ENCODE measurements at places on chromosomes 6 and 20.

DNA sequence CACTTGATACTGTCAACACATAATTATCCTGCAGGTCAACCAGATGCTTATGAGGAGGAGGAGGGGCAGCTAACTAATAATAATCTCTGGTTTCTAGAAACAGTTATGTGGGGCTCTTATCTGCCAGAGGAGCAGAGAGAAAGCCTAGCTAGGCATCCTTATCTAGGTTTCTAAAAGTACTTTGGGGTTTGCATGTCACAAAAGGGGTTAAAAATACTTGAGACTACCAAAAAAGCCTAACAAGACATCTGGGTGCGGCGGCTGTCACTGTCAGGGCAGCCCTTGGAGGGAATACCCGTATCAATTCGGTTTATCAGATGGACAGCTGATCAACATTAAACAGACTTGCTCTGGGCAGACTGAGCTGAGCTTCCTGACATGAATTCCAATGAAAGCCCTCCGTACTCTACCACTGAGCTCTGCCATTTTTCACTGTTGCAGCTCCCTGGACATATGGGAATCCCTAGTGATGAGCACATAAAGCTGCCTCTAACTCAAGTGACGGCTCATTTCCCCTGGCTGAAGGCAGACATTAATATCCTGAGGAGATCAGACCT lies 166.6 kb downstream of the PDSS2 start:
- no peak for DNase-seq

DNA sequence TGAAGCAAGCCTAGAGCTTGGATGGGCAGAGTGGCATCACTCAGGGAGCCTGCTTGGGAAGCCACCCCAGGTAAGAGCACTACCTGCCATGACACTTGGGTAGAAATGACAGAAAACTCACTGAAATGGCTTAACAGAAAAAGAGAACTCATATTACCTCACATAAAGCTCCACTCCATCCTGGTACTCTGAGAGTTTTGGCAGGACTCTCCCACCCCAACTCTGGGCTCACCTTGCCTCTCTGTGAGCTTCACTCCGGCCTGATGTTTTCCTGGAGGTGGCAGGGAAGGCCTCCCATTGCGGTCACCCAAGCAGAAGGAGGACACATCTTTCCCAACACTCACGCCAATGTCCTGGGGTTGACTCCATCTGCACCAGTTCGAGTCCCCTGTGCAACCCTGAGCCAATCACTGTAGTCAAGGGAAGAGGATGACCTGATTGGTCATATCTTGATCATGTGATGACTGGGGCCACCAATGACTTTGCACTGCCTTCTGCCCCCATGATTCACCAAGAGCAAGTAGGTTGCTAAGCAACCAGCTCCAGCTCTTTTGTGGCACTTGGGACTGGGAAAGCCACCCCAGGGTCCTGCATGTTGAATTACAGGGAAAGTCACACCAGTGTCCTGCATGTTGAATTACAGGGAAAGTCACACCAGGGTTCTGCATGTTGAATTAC lies 446.1 kb upstream of the SULF2 start:
- DNase-seq: no peak

DNA sequence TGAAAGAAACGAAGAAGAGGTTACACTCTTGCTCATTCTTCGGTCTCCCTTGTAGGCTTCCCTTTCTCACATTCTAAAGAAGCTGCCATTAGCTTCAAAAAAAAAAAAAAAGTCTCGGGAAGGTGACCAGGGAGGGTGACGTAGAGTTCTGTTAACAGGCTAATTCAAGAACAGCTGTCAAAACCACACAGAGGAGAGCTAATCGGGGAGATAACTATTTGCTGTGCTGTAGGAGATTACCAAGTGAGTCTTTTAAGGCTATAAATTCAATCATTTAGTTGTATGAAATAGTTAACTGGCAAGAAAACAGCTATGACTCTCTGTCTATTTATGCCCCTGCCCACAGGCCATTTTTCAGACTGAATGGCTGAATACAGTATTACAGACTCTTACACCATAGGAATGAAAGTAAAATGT lies 256.8 kb downstream of the SYNE1 start:
- DNase-seq: peak; percentile 97

GRCh38 chr6:41943456-41943855 lies 1.8 kb upstream of the CCND3 start:
- DNase-seq: no peak

DNA sequence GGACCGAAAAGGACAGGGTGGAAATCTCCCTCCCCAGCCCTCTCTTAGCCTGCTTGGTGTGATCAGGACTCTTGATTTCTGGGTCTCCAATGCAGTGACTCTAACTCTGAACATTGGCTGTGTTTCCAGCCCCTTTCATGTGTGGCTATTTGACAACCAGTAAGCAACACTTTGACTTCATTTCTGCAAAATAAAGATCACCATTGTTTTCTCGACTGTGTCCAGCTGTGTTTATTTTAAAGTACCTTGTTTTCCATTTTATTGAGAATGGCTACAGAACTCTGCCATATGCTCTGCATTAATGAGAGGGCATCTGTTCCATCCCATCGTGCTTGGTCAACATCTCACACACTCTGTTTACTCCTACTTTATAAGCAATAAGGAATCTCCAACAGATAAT lies 60.9 kb upstream of the TAGAP start:
- DNase-seq: no peak

GRCh38 chr20:1943275-1944002 lies 48.2 kb downstream of the SIRPA start:
- DNase-seq: no peak

DNA sequence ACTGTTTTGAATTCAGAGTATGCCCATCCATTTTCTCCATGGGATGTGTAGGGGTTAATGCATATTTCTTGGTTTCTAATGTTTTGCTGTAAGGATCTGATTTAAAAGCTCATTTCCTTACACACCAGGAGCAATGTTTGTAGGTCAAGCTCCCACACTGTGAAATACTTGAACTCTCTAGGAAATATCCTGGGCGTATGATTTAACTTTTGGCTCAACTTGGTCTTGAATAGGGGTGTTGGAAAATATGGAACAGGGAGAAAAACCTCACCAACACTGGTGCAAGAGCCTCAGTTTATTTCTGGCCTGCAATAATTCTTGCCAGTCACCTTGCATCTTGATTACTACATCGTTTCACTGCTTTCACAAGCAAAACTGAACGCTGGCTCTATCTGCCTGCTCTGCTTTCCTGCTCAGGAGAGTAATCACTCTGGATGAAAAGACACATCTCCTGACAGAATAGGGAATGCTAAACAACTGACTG lies 25.1 kb upstream of the RFPL4B start:
- DNase-seq: no peak

- DNase-seq: no peak
These were observed 320.6 kb downstream of the QKI start for GRCh38 chr6:163735076-163735475.

DNA sequence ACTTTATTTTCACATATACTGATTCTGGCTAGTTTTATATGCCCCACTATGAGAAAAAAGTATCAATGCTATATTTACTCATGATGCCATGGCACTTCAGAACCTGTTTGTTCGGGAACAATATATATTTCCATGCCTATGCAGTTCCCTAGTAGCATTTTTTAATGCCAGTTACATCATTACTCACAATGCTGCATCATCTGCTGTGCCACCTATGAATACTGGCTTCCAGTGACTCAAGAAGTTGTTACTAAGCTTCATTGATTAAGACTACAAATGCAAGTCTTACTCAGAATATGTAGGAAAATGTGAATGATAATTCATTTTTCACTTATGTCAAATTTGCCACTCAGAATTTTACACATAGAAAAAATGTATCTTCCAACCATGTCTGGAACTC lies 97.9 kb downstream of the MAFB start:
- no peak for DNase-seq

DNA sequence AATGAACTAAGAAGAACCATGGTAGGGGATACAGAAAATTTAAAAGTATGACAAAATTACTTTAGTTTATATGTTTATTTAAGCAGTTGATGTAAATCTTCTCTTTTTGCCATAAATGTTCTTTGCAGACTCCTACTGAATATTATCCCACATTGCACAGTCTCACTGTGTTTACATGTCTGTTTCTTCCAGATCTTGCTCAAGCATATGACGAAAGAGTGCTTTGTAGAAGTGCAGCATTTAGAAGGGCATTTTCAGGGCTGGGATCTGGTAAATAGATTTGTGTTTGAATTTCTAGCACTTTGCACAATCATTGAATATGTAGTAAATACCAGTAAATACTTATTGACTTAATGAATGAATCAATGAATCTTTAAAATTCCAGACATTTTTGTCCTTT lies 152.0 kb upstream of the EPHA7 start:
- DNase-seq: no peak

DNA sequence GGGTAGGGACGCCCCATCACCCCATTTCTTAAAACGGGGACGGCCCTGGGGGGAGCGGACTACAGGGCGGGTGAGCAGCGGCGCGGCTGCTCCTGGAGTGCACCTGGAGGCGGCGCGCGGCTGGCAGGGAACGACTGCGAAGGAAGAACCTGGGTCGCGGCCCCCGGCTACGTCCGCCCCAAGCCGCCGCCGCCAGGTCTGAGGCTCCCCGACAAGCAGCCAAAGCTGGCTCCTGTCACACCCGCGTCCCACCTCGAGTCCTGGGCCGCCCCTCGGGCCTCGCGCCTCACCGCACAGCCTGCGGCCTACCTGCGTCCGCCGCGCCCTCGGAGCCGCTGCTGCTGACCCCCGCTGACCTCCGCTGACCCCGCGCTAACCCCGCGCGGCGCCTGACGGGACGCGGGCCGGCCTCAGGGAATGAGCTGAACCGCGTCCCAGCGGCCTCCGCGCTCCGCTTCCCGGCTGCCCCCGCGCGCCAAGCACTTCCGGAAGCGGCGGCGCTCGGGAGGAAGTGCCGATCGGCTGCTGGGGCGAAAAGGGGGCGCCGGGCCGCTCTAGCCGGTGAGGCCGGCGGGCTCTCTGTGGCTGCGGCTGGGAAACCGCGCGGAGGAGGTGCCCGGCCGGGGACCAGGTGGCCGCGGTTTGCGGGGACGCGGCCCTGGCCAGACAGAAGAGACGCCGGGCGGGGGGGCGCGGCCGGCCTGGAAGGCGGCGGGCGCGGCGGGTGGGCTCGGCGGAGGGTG lies at the start of the genes ARFRP1 and ZGPAT:
Gene ARFRP1 (minus strand): TSS at position 419 of the 743 bp plus-strand sequence. CDS start 885 bp downstream, outside the sequence.
Gene ZGPAT (plus strand): TSS at position 482 of the 743 bp plus-strand sequence. CDS start 542 bp downstream, outside the sequence.
- peak; percentile 77 for DNase-seq

DNA sequence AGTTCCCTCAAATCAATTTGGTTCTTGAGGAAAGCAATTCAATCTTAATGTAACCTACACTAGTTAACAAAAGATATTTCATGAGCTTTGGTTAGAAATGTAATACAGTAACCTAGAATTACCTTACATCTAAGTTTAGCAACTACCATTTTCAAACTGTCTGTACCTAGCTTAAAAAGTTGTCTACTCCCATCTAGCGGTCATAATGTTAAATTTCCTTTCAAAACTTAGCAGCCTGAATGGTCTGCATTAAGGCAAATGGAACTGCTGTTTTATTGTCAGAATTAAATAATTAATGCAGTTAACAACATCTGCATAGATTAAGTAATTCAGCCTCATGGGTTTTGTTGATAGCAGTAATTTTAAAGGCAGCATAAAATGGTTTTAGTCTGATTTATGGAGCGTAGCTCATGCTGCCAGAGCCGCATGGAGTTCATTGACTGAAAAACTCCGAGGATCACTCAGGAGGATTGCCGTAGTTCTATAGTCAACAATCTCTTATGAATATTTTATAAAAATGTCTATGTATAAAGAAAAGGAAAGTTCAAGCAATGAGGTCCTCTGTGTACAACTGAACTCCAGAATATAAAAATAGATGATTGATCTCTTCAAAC lies 485.4 kb upstream of the MANEA start:
- DNase-seq: peak; percentile 87

- no peak for DNase-seq
These were observed 456.9 kb upstream of the JAG1 start for GRCh38 chr20:11130554-11131166.

DNA sequence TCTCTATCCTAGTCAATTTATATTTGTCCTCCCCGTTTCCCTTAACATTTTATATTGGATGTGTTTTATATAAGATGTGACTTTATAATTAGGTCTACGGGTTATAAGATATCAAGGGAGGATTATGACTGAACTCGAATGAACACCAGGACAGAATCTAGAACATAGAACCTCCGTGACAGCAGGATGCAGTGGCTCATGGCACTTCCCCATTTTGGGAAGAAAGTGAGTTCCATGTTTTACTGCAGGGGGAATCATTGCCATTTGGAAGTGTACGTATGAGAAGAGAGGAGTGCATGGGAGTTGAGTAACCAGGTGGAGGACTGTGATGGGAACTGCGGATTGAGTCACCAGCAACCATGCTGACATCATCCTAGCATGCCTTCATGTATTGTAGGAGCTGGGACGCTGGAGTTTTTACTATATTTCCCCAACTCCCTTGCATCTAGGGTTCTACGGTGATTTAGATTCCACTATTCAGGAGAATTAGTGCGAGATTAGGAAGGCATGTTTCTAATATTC lies 56.1 kb upstream of the FOXC1 start:
- no peak for DNase-seq

DNA sequence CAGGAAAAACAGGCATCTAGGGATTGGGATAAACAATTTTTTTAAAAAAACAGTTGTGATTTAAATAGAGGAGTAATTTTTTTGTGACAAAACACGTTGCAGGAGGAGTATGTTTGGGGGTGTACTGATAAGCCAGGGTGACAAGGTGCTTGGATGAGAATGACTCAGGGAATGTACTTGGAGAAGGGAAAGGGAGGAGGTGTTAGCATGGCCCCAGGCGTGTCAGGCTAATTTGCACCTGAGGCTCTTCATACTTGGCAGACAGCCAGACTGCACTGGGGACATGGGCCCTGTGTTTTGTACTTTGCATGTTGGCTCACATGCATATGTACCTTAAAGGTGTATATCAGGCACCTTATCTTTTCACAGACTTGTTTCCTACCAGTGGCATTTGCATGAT lies 22.8 kb downstream of the PANK2 start:
- DNase-seq: no peak

DNA sequence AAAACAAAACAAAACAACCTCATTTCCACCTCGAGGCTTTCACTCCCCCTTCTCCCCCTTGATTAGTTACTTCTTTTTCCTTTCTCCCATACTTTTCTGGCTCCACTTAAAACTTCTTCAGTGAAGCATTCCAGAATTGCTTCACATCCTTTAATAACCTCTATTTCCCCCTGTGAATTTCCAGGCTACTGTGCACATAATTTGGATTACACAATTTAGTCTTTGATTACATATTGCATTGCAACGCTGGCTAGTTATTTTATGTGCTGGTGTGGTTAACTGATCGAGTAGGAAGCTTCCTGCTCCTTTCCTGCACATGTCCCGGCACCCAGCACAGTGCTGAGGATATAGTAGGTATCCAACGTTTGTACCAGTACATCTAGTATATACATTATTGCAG lies 28.1 kb upstream of the EEF1E1 start:
- DNase-seq: peak; percentile 32
